PC-3 (cell line): ENCODE measurements at places on chromosomes 4 and X. TPM values are rescaled to one million over a fixed set of nuclear protein-coding genes. Genes with fewer than 3 reads are reported as not detected.

Gene CHRDL1
- 0.40 and 0.47 TPM in 2 replicates for total RNA-seq

Gene PRKG2
- 0.40 and 0.55 TPM in 2 replicates for total RNA-seq

Gene CT45A5
- total RNA-seq = not detected in 2 replicates

Gene MAGEA9
- not detected in 2 replicates for total RNA-seq

Gene CTAG1B
- not detected in 2 replicates for total RNA-seq

Gene RPS6KA6
- 3.6 and 4.7 TPM in 2 replicates for total RNA-seq

Gene NHS
- 4.9 and 5.6 TPM in 2 replicates for total RNA-seq

Gene FGFBP2
- not detected in 2 replicates for total RNA-seq

Gene FAM241A
- total RNA-seq = 2.2 and 2.8 TPM in 2 replicates

Gene TCEANC
- total RNA-seq = 0.62 and 0.69 TPM in 2 replicates

Gene GAGE12J
- total RNA-seq = not detected in 2 replicates

Gene ENPEP
- not detected in 2 replicates for total RNA-seq

Gene POU4F2
- total RNA-seq = not detected in 2 replicates

Gene MAP7D3
- 0.40 and 0.69 TPM in 2 replicates for total RNA-seq

Gene MAGEA9B
- not detected in 2 replicates for total RNA-seq

Gene FREM3
- total RNA-seq = not detected in 2 replicates

Gene LDB2
- 0.29 TPM in 1 of 2 replicates, not detected in the other for total RNA-seq

Gene LPAR4
- 1.9 TPM in 1 of 2 replicates, not detected in the other for total RNA-seq

Gene RTL9
- total RNA-seq = 0.23 and 0.29 TPM in 2 replicates

Gene KCND1
- total RNA-seq = 0.51 and 0.86 TPM in 2 replicates

Gene NHSL2
- 0.07 and 0.58 TPM in 2 replicates for total RNA-seq

Gene SLITRK2
- 0.07 TPM in 1 of 2 replicates, not detected in the other for total RNA-seq

Gene SPACA5
- not detected in 2 replicates for total RNA-seq

Gene APLN
- 8.5 and 11.6 TPM in 2 replicates for total RNA-seq

Gene EGF
- total RNA-seq = 3.9 and 6.1 TPM in 2 replicates

Gene SSX2B
- total RNA-seq = not detected in 2 replicates

Gene ANK2
- 1.4 and 1.8 TPM in 2 replicates for total RNA-seq

Gene CCNI
- 60.1 and 73.5 TPM in 2 replicates for total RNA-seq

Gene SSX3
- not detected in 2 replicates for total RNA-seq

Gene ANXA10
- total RNA-seq = 0.47 and 0.92 TPM in 2 replicates

Gene EBP
- 307 and 324 TPM in 2 replicates for total RNA-seq

Gene UGT2B7
- total RNA-seq = not detected in 2 replicates

Gene COL4A6
- 3.5 and 4.4 TPM in 2 replicates for total RNA-seq

Gene CASP6
- total RNA-seq = 33.7 and 36.7 TPM in 2 replicates

Gene TCEAL2
- total RNA-seq = not detected in 2 replicates

Gene MAOA
- 6.3 and 7.4 TPM in 2 replicates for total RNA-seq

Gene SPATA18
- total RNA-seq = not detected in 2 replicates

Gene PCSK1N
- 135 and 177 TPM in 2 replicates for total RNA-seq

Gene GPC4
- total RNA-seq = 4.0 and 6.4 TPM in 2 replicates
